ENCODE measurements at places on chromosomes 3 and 15.

DNA sequence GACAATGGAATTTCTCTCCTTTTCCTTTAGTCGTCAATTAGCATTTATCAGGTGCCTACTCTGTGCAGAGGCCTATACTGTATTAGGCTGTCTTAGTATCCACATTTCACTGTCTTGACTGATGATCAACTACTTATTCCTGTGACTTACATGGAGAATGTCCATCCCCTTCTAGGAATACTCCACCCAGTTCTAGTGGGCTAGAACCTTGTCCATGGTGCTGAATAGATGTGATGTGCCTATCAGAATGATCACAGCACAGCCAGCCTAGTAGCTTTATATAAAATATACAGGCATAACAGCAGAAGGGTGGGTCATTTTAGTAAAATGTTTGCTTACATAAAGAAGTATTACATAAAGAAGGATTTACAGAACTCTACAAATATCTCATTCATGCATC lies 621.4 kb downstream of the PDCD6IP start:
- no peak for DNase-seq

DNA sequence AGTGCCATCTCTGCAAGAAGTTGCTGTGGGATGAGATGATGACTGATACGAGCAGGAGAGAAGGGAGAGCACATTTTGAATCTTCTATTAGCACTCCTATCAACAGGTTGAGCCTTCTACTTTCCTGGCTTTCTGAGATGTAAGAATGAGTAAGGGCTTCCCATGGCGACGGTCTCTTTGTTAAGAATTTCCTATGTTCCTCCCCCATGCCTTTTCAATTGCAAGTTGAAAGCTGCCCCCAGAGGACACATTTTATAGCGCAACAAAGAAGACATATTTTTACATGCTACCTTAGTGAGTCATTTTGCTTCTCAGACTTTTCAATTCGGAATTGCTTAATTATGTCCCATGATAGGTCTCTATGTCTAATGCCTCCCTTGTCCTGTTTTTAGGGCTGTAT lies 71.3 kb upstream of the LRTM1 start:
- no peak for DNase-seq

DNA sequence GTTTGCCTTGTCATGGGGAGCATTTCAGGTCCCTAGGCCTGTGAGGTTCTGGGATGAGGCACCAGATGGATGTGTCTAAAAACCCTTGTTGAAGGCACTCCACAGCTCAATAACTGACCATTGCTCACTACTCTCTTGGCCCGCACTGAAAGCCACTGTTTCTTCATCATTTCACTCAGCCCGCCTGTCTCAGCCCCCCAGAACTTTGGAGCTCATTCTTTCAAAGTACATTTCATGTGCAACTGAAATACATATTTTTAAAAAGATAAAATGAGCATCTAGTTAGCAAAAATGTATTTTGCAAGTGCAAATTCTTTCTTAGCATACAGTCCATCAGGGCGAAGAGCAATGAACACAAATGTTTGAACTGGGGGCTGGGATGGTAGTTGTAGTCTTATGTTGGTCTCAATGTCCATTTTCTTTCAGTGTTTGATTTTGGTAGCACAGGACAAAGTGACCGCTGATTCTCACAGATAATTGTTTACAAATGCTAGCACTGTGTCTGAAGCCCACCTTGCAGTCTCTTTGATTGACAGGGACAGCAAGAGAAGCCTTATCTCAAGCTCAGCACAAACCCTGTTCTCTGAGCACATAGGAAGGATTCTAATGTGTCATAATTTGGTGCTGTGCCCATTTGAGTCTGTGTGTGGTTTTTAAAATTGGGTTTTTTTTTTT lies 19.6 kb downstream of the HEMK1 start:
- no peak for DNase-seq

DNA sequence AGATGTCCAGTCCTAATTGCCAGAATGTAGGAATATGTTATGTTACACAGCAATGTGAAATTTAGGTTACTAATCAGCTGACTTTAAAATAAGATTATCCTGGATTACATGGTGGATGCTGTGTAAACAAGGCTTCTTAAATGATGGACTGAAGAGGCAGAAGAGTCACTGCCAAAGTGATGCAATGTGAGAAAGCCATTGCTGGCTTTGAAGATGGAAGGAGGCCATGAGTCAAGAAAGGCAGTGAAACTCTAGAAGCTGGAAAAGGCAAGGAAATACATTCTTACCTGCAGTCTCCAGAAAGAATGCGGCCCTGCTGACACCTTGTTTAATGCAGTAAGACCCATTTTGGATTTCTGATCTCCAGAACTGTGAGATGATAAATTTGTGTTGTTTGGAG lies 179.1 kb upstream of the ZPLD1 start:
- no peak for DNase-seq

- DNase-seq, result no peak
Measured at GRCh38 chr3:64398006-64398405, 172.7 kb upstream of the PRICKLE2 start.

DNA sequence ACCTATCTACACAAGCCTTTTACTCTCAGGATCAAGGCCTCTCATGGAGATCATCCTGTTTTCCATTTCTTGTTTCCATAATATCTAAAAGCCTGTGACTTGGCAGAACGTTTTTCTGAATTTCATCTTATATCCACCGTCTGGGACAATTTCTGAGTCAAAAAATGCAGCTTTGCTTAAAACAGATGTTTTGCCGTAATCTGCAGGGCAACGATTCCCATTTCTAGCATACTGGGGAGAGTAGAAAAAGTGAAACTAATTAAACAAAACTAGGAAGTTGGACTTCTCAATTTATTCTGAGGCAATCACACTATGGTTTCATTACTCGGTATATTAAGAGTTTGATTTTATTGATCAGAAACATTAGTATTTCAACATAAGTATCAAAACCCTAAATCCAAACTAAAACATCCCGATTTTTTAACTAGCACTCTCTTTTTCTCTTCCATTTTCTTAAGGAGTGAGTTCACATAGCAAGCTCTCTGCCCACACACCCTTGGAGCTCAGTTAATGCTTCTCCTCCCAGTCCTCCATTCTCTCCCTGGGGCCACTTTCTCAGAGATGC lies 33.6 kb downstream of the SPATA12 start:
- no peak for DNase-seq

- no peak for DNase-seq
Measured at GRCh38 chr15:60392986-60393790, 4.6 kb downstream of the ANXA2 start.

Measured in activated T-cell treated with anti-CD3 and anti-CD28 coated beads, Interleukin-2, amount 50 U/mL, for 4 hours (primary cell).